ENCODE measurements at places on chromosomes 4 and X.

DNA sequence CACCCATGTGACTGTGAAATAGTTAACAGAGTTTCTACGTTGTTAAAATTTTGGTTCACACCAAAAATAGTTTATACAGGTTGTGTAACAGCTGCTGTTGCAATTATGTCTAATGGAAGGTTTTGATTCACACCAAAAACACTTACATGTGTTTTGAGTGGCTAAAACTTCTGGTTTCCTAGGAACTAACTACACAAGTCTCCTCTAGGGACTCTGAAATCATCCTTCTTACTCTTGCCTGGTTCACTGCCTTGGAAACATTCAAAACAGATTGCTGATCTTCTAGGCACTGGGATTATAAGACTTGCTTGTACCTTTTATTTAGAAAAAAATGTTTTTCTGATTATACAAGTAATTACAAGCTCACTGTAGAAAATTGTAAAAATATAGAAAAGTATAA lies 14.9 kb upstream of the MORC4 start:
- no peak for DNase-seq

- no peak for DNase-seq
These were observed 49.8 kb upstream of the SEC24B start for GRCh38 chr4:109383823-109384222.

DNA sequence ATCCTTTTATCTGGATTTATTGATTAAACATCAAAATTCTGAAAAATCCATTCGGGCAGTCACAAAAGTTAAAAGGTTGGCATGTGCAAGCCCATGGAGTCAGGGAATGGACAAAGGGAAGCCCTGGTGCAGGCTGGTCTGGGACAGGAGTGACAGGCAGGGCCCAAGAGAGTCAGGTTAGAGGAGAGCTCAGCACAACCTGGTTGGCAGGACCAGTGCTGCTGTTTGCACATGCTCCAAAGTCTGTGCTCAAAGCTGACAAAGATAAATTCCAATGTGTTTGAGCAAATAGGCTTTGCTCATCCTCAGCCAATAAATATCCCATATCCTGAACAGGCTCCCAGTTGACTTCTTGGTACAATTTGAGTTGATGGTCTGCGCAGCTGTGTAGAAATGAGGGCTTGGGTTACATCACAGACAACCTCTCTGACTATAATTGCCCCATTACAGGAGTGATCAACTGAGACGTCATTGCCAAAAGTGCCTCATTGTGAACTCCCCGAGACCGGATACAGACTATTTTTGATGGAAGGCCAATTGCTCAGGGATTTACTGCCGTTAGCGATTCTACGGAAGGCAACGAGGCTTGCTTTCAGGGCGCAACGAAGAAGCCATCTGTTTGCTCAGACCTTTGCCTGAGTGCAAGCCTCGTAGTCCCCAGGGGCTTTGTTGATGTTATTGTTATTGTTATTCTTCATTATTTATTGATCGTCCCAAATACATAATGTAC lies 1008.1 kb upstream of the TENM3 start:
- no peak for DNase-seq

DNA sequence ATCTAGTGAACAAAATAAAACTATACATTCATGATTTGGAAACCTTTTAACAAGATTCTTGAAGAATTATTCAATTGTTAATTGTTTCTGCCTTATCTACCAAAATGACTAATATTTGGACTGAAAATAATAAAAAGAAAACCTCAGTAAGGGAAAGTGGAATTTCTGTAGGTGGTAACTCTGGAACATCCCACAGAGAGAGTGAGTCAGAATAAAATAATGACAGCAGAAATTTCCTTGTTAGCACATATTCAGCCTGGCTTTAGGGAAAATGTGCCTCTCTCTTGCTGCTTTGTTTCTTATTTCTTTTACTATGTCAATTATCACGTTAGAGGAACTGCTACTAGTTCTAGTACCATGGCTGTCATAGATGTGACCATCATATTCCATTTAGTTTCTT lies 421.5 kb upstream of the GNPDA2 start:
- no peak for DNase-seq

GRCh38 chr4:52096048-52096447 lies 44.9 kb downstream of the SPATA18 start:
- DNase-seq, result no peak

DNA sequence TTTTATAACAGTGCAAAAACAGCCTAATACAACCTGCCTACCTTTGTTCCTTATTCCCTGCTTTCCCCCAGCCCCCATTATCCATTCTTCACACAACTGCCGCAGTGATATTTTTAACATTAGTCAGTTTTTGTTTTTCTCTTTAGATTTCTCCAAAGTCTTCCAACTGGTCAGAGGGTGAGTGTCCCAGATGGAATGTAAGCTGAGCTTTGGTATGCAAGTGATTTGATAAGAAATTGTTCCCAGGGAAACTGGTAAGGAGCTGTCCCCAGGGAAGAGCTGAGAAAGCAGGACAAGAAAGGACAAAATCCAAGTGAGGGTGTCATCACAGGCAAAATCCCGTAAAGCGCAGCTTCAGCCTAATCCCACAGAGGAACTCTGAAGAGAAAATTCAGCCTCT lies 475.5 kb upstream of the ADGRL3 start:
- no peak for DNase-seq

- DNase-seq, result no peak
These were observed at the start of gene RGN for GRCh38 chrX:47078129-47079043. Gene RGN (plus strand): TSS chrX:47078443. CDS start chrX:47081145, 2,702 bp downstream.

DNA sequence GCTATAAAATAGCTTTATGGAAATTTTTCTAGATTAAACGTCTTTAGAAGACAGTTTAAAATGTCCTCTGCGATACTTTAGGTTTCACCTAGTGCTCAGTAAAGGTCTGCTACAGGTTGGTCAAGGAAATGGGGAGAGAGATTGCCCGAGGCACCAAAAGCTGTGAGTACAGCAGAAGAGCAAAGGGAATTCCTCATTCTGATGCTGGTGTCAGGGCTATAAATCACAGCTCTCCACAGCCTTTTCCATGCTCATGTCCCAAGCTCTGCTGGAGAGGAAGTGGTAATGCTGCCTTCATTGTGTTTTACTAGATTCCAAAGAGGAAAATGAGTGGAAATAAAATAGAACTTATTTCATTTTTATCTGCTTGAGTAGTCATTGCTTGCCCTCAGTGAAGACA lies 2060.4 kb downstream of the ARAP2 start:
- no peak for DNase-seq
